Breast epithelium (tissue), 4 donors: ENCODE measurements at places on chromosomes 5 and 9. TPM values are rescaled to one million over a fixed set of nuclear protein-coding genes. Genes with fewer than 3 reads are reported as not detected.

- H3K4me1 ChIP-seq = no peaks in the 10 kb centered on the region
- no peaks in the 10 kb centered on the region for H3K36me3 ChIP-seq
- DNase-seq = no peak
These were observed 116.0 kb upstream of the RANBP3L start for GRCh38 chr5:36417668-36418067.

- H3K36me3 ChIP-seq = no peaks in the 10 kb centered on the region
- H3K27ac ChIP-seq = no peak overlapping the region
- H3K27me3 ChIP-seq = no peaks in the 10 kb centered on the region
- no peak for DNase-seq
- peaks cover 11% of the 10 kb centered on the region for H3K4me1 ChIP-seq
These were observed 92.5 kb downstream of the CEMIP2 start for GRCh38 chr9:71675857-71676165.

DNA sequence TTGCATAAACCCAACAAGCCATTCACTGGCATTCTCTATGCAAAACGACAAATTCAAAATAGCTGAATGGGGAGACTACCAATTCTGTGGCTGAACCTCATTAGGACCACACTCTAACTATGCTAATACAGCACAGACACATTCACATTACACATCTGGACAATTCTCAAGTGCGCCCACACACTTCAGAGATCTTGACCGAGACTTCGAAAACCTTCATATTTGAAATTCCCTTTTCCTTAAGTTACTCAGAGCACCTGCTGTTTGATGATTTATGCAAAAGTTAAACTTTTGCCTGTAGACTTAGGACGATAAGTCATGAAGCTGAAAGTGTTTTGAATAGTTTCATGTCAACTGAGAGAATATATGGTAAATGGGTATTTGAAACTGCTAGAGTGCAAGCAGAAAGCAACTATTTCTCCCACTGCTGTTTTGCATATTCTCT lies 111.9 kb downstream of the FBN2 start:
- no peak overlapping the region for H3K27ac ChIP-seq
- H3K27me3 ChIP-seq = no peaks in the 10 kb centered on the region
- H3K36me3 ChIP-seq = no peaks in the 10 kb centered on the region
- no peak overlapping the region for H3K4me3 ChIP-seq
- no peaks in the 10 kb centered on the region for H3K4me1 ChIP-seq

DNA sequence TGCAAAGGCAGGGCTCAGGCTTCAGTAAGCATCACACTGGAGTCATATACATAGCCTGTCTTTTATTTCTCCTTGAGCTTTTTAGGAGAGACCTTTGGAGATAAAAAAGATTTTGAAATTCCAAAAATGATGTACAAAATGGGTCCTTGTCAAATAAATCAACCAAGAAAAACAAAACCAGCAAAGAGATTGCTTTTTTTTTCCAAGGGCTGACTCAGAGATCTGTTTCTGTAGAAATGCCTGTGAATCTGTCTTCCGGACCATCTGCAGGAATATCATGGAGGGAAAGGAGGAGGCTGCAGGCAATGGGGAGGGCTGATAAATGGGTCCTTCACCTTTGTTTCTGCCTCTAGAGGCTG lies 77.4 kb downstream of the SLIT3 start:
- H3K4me1 ChIP-seq = peaks cover under 1% of the 10 kb centered on the region
- no peaks in the 10 kb centered on the region for H3K27me3 ChIP-seq
- H3K36me3 ChIP-seq = no peaks in the 10 kb centered on the region
- DNase-seq = no peak

- H3K27me3 ChIP-seq = no peaks in the 10 kb centered on the region
- H3K4me3 ChIP-seq = no peak overlapping the region
- no peaks in the 10 kb centered on the region for H3K4me1 ChIP-seq
- no peaks in the 10 kb centered on the region for H3K36me3 ChIP-seq
- DNase-seq = no peak
- H3K27ac ChIP-seq = no peak overlapping the region
These were observed 372.7 kb downstream of the ICE1 start for GRCh38 chr5:5795074-5795771.

DNA sequence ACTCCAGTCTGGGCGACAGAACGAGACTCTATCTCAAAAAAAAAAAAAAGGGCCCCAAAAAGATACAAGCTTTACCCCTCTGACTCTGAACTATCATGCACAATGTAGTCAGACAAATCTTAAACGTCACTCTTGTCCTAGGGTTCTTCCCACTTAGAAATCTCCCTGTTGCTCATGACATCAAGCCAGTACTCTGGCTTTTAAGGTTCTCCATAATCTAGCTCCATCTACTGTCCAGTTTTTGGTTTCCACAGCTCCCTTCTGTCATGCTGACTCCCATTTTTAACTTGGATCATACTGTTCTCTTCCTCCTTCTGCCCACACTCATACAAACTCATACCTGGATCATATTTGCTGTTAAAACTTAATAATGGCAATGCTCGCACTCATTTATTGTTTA lies 156.7 kb upstream of the TLX3 start:
- H3K4me1 ChIP-seq = no peaks in the 10 kb centered on the region
- H3K27ac ChIP-seq = no peak overlapping the region
- H3K36me3 ChIP-seq = no peaks in the 10 kb centered on the region
- DNase-seq = no peak

DNA sequence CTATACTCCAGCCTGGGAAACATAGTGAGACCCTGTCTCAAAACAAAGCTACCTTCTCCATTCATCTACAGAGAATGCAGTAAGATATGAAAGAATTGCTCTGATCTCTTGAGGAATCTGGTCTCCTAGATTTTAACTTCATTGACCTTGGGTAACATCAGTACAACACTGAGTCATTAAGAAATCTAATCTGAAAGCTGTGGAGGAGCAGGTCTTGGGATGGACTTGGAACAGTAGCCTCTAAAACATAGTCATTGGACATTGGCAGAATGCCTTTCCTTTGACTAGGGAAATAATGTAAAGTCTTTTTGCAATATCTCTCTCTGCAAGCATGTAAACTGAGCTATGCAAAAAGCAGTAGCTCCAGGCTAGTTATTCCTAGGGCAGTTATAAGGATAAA lies 58.1 kb downstream of the KCNN2 start:
- no peak overlapping the region for H3K27ac ChIP-seq
- no peaks in the 10 kb centered on the region for H3K4me1 ChIP-seq
- H3K4me3 ChIP-seq = no peak overlapping the region
- no peaks in the 10 kb centered on the region for H3K27me3 ChIP-seq
- H3K36me3 ChIP-seq = no peaks in the 10 kb centered on the region

GRCh38 chr5:158848634-158849033 lies 251.1 kb downstream of the EBF1 start:
- no peak overlapping the region for H3K4me3 ChIP-seq
- H3K27me3 ChIP-seq = no peaks in the 10 kb centered on the region
- no peaks in the 10 kb centered on the region for H3K4me1 ChIP-seq

DNA sequence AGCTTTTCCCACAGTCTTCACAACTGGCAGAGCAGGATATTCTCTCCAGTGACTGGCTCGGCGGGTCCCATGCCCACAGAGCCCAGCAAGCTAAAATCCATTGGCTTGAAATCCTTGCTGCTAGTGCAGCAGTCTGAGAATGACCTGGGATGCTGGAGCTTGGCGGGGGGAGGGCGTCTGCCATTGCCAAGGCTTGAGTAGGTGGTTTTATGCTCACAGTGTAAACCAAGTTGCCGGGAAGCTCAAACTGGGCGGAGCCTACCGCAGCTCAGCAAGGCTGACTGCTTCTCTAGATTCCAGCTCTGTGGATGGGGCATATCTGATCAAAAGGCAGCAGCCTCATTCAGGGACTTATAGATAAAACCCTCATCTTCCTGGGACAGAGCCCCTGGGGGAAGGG lies 194.1 kb downstream of the CCDC171 start:
- no peaks in the 10 kb centered on the region for H3K4me1 ChIP-seq
- H3K27ac ChIP-seq = no peak overlapping the region
- H3K27me3 ChIP-seq = no peaks in the 10 kb centered on the region
- DNase-seq = no peak

DNA sequence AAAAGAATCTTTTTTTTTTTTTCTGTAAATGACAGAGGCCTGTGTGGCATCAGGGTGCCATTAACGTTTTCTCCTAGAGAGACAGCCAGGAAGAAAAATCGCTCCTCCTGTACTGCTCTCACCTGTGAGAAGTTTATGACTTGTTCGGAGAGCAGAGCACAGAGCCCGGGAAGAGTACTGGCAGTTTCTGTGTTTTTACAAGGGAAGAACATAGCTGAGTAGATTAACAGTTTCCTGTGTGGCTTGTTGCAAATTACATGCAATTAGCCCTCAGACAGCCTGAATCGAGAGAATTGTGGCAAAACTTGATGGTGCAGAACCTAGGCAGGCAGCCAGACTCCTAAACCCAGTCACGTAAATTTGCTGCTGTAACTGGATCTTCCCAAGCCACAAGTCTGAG lies 32.1 kb downstream of the PRKACG start:
- no peak overlapping the region for H3K27ac ChIP-seq
- no peaks in the 10 kb centered on the region for H3K4me1 ChIP-seq
- H3K27me3 ChIP-seq = no peaks in the 10 kb centered on the region
- no peak overlapping the region for H3K4me3 ChIP-seq
- no peaks in the 10 kb centered on the region for H3K36me3 ChIP-seq
- no peak for DNase-seq

GRCh38 chr5:80238097-80238496 lies 17.8 kb downstream of the SERINC5 start:
- H3K27me3 ChIP-seq = no peaks in the 10 kb centered on the region

- no peak overlapping the region for H3K27ac ChIP-seq
- no peak overlapping the region for H3K4me3 ChIP-seq
- DNase-seq = no peak
- H3K27me3 ChIP-seq = no peaks in the 10 kb centered on the region
- H3K4me1 ChIP-seq = no peaks in the 10 kb centered on the region
These were observed 117.3 kb upstream of the PLPPR1 start for GRCh38 chr9:100911273-100911672.

- H3K27me3 ChIP-seq = no peaks in the 10 kb centered on the region
- H3K4me3 ChIP-seq = no peak overlapping the region
- no peaks in the 10 kb centered on the region for H3K36me3 ChIP-seq
- no peak overlapping the region for H3K27ac ChIP-seq
These were observed 732.2 kb upstream of the ZNF608 start for GRCh38 chr5:125478599-125478998.

GRCh38 chr9:127934986-127935385 lies 2.7 kb downstream of the DPM2 start:
- DNase-seq = no peak
- H3K36me3 ChIP-seq = no peaks in the 10 kb centered on the region
- peaks cover 24% of the 10 kb centered on the region for H3K4me1 ChIP-seq
- H3K27ac ChIP-seq = no peak overlapping the region
- no peaks in the 10 kb centered on the region for H3K27me3 ChIP-seq

- no peak overlapping the region for H3K4me3 ChIP-seq
- no peak overlapping the region for H3K27ac ChIP-seq
- no peaks in the 10 kb centered on the region for H3K27me3 ChIP-seq
- H3K36me3 ChIP-seq = no peaks in the 10 kb centered on the region
- no peak for DNase-seq
- H3K4me1 ChIP-seq = no peaks in the 10 kb centered on the region
These were observed 25.4 kb upstream of the ELL2 start for GRCh38 chr5:95986937-95987520.

DNA sequence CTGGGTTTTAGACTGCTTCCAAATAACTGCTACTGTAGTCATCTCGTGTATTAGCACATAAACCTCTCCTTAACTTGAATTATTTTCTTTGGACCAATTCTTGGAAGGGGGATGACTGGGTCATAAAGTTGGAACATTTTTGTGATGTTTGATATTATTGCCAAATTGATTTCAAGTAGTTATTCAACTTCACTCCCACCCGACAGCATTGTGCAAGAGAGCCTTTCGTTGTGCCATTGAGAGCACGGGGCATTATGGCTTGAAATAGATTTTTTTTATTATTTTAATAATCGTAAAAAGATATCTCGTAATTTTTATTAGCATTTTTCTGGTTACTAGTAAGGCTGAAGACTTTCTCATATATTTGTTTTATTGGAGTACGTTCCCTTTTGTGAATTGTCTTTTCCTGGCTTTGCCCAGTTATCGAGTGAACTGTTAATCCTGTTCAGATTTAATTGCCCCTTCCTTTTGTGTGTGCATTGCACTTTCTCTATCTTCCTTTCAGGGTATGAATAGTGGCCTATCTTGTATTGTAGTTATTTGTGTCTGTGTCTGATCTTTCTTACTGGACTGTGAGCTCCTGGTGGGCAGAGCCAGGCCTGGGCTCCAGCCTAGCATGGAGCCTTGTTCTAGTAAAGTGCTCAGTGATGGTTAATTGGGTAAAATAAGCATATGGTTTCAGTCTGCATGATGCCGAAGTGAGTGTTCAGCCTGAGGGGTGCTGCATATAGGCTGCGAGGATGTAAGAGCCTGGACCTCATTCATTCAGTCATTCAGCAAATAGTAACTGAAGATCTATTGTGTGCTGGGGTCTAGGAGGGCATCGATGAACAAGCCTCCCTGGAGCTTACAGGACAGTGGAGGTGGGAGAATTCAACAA lies 93.5 kb upstream of the SHB start:
- no peaks in the 10 kb centered on the region for H3K4me1 ChIP-seq
- no peaks in the 10 kb centered on the region for H3K27me3 ChIP-seq
- no peak overlapping the region for H3K4me3 ChIP-seq
- no peak overlapping the region for H3K27ac ChIP-seq
- H3K36me3 ChIP-seq = no peaks in the 10 kb centered on the region
- DNase-seq = no peak

DNA sequence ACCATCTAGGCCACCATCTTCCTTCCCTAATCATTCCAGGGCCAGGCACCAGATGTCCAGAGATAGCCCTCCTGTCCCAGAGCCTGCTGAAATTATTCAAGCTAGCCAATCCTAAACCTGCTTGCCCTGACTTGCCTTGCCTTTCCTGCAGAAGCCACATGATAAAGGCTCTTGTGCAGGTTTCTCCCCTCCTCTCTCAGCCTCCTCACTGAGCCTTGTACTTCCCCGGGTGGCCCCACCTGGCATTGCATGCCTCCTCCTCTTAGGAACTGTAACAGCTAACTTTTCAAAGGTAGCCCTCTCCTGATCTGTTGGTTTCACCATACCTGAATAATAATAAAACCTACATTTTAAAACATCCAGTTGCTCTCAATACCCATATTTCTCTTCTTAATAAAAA lies 42.6 kb downstream of the DIRAS2 start:
- H3K4me1 ChIP-seq = no peaks in the 10 kb centered on the region
- no peak overlapping the region for H3K4me3 ChIP-seq
- no peaks in the 10 kb centered on the region for H3K36me3 ChIP-seq

DNA sequence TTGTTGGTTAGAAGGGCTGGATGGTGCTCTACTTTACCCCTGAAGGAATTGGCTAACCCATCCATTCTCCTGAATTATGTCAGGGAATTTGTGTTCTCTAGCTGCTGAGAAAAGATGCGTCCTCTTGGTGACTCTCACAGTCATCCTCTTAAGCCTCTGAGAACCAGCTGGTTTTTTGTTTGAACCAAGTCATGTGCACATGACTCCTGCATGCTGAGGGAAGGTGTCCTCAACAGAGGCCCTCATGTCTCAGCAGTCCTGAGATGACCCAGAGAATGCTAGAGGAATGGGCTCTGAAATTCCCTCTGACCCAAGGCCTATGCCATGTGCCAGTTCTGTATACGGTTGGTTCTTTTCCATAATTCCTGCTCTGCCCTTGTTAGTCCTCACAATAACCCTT lies 10.4 kb upstream of the C5orf63 start:
- H3K4me1 ChIP-seq = no peaks in the 10 kb centered on the region
- H3K27ac ChIP-seq = no peak overlapping the region
- H3K27me3 ChIP-seq = no peaks in the 10 kb centered on the region
- H3K36me3 ChIP-seq = no peaks in the 10 kb centered on the region
- H3K4me3 ChIP-seq = no peak overlapping the region

- H3K27ac ChIP-seq = no peak overlapping the region
- H3K4me1 ChIP-seq = no peaks in the 10 kb centered on the region
- peak overlapping the region; percentile 70 for H3K4me3 ChIP-seq
These were observed 30.1 kb upstream of the PDE8B start for GRCh38 chr5:77180167-77181081.

SPINK5 gene
- total RNA-seq = 0.16 TPM

TMEM215 gene
- not detected for total RNA-seq

MSX2 gene
- total RNA-seq = 12.7 TPM

CD180 gene
- 0.98 TPM for total RNA-seq

POLR3G gene
- total RNA-seq = 2.0 TPM

PTAR1 gene
- total RNA-seq = 80.3 TPM

SCGB3A2 gene
- not detected for total RNA-seq
